ENCODE measurements at places on chromosomes 13 and 19. TPM values are rescaled to one million over a fixed set of nuclear protein-coding genes. Genes with fewer than 3 reads are reported as not detected.

GRCh38 chr19:35767288-35768081 is 7.9 kb upstream of the ARHGAP33 start:
- H3K27me3 ChIP-seq: no peaks in the 10 kb centered on the region
- DNase-seq: no peak
- H3K36me3 ChIP-seq: peaks cover 7% of the 10 kb centered on the region

- DNase-seq: no peak
- H3K4me3 ChIP-seq: no peak overlapping the region
- peaks cover 11% of the 10 kb centered on the region for H3K4me1 ChIP-seq
- H3K27me3 ChIP-seq: peaks cover 27% of the 10 kb centered on the region
Measured at GRCh38 chr19:2727640-2727944, 6.4 kb upstream of the DIRAS1 start.

The SIAH3 gene
- total RNA-seq: not detected

DNA sequence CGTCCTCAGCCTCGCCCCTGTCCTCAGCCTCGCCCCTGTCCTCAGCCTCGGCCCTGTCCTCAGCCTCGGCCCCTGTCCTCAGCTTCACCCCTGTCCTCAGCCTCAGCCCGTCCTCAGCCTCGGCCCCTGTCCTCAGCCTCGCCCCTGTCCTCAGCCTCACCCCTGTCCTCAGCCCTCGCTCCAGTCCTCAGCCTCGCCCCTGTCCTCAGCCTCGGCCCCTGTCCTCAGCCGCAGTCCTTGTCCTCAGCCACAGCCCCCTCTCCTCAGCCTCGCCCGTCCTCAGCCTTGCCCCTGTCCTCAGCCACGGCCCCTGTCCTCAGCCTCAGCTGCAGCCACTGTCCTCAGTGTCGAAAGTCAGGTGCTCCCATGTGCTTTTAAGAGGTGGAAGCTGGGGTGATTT is 10.5 kb downstream of the C13orf46 start:
- no peaks in the 10 kb centered on the region for H3K27me3 ChIP-seq
- no peak overlapping the region for H3K4me3 ChIP-seq
- no peaks in the 10 kb centered on the region for H3K4me1 ChIP-seq
- H3K27ac ChIP-seq: no peak overlapping the region

- H3K27me3 ChIP-seq: no peaks in the 10 kb centered on the region
- no peak overlapping the region for H3K27ac ChIP-seq
- no peak overlapping the region for H3K4me3 ChIP-seq
Measured at GRCh38 chr13:52879950-52880741, 31.7 kb upstream of the PCDH8 start.

GRCh38 chr19:42397263-42398166 is 7.4 kb upstream of the CNFN start:
- no peaks in the 10 kb centered on the region for H3K36me3 ChIP-seq
- H3K4me1 ChIP-seq: peaks cover 24% of the 10 kb centered on the region
- DNase-seq: no peak
- peak overlapping the region; percentile 78 for H3K27ac ChIP-seq
- peak overlapping the region; percentile 25 for H3K4me3 ChIP-seq

DNA sequence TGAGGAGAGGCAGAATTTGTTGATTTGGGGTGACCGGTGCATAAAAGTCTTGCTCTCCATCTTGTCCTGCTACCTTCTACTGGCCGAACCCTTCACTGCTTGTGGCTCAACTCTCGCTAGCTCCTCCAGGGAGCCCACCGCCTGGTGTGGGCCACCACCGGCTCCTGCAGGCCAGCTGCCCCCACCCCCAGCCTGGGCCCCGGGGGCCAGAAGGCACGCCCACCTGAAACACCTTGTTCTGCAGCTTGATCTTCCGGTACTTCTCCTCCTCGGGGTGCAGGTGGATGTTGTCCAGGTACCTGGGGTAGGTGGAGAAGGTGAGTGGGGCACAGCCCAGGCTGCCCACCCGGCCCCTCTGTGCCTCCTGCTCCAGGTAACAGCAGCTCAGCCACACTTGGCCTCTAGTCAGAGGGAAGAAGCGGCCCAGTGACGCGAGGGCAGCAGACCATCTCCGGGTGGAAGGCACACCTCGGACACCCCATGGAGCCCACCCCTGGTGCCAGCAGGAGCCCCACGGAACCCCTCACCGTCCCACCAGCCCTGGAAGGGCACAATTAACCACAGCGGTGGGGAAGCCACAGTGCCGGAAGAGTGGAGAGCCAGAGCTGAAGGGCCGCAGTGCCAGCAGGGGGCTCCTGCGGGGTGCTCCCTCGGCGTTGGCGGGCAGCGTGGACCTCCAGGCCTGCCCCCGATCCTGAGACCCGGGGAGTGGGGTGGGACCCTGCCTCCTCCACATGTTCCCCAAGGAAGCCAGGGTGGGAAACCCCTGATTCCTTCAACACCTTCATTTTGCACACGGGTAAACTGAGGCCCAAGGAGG is 10.1 kb downstream of the UBXN6 start:
- DNase-seq: no peak
- H3K27ac ChIP-seq: peak overlapping the region; percentile 63
- peaks cover 67% of the 10 kb centered on the region for H3K36me3 ChIP-seq
- H3K4me3 ChIP-seq: no peak overlapping the region

GRCh38 chr13:43232144-43232872 is 208.9 kb downstream of the DNAJC15 start:
- H3K4me1 ChIP-seq: no peaks in the 10 kb centered on the region
- H3K4me3 ChIP-seq: no peak overlapping the region
- DNase-seq: no peak
- no peaks in the 10 kb centered on the region for H3K27me3 ChIP-seq
- H3K27ac ChIP-seq: no peak overlapping the region
- H3K36me3 ChIP-seq: no peaks in the 10 kb centered on the region

DNA sequence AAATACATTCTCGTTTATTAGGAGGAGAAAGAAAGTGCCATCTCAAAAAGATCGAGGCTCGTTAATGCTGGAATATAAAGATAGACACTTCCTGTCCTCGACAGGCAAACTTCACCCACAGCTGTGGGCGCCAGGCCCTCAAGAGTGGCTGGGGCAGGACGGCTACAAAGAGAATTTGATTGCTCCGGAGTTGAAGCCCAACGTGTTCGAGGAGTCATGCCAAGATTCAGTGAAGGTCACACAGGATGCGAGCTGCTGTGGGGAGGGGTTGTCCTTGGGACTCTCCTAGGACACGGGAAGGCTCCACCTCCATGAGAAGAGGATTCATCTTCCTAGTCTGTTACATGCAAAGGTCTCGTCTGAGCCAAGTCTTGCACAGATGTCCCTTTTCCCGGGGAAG is 16.3 kb upstream of the PTPRS start:
- H3K4me1 ChIP-seq: no peaks in the 10 kb centered on the region
- H3K4me3 ChIP-seq: no peak overlapping the region

DNA sequence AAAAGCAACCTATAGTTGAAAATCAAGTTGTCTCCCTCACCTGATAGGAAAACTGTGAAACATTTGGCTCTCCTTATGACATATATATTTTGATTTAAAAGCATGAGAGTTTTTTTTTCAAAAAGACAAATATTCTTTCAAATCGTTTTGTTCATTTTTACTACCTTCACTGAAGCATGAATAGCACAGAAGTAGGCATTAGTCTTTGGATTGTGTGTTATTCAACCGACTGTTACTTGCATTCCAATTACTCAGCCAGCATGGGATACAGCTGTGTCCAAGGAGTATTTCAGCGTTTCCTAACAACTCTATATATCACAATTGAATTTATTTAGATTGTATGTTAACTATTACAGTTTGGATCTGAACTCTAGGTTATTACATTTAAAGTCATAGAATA is 135.2 kb downstream of the PCDH9 start:
- H3K27ac ChIP-seq: no peak overlapping the region
- H3K36me3 ChIP-seq: no peaks in the 10 kb centered on the region
- H3K4me1 ChIP-seq: no peaks in the 10 kb centered on the region
- no peak for DNase-seq

The NDUFS7 gene
- 99.4 TPM for total RNA-seq

DNA sequence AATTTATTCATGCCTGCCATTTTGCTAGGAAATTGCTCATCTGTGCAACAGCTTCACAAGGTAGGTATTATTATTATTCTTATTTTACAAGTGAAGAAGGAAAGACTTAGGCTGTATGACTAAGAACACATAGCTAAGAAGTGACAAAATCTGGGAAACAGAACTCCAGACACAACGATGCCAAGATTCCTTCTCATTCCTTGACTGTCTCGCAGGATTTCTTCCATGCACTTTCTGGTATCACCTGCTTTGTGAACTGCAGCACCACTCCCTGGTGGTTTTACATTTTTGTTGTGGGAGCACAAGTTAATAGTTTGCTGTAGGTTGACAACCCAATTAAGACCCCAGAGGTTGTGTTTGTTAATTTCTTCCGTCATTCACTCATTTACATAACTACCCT is 188.5 kb downstream of the LACC1 start:
- no peak for DNase-seq
- no peaks in the 10 kb centered on the region for H3K4me1 ChIP-seq
- H3K27ac ChIP-seq: no peak overlapping the region
- H3K27me3 ChIP-seq: no peaks in the 10 kb centered on the region
- no peaks in the 10 kb centered on the region for H3K36me3 ChIP-seq

- no peak overlapping the region for H3K4me3 ChIP-seq
- no peaks in the 10 kb centered on the region for H3K27me3 ChIP-seq
- no peaks in the 10 kb centered on the region for H3K4me1 ChIP-seq
- DNase-seq: no peak
- no peak overlapping the region for H3K27ac ChIP-seq
Measured at GRCh38 chr19:32130332-32130731, 215.1 kb upstream of the ZNF507 start.

DNA sequence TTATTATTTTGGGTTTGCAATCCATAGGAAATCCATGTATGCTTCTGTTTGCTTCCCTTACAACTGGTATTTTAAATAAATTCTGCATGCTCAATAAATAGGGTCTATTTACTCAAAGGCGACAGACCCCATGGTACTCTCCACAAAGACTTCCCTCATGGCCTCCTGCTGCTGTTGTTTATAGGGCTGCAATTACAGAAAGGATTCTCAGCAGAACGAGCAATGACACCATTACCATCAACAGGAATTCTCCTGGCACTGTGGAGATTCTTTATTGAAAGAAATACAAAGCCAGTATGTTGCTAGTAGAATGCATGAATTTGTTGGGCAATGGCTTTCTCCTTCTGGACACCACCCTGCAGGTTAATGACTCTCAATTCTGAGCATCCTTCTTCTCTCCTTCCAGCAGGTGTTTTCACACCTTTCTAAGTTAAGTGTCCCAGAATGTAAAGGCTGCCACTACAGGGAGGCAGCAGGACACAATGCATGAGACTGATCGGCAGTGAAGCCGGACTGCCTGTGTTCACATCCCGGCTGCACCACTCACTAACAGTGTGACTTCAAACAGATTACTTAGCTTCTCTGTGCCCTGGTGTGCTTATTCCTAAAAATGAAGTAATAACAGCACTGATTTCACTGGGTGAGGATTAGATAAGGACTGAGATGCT is 360.2 kb downstream of the DNAJC15 start:
- H3K4me1 ChIP-seq: no peaks in the 10 kb centered on the region
- no peak for DNase-seq
- no peak overlapping the region for H3K4me3 ChIP-seq

DNA sequence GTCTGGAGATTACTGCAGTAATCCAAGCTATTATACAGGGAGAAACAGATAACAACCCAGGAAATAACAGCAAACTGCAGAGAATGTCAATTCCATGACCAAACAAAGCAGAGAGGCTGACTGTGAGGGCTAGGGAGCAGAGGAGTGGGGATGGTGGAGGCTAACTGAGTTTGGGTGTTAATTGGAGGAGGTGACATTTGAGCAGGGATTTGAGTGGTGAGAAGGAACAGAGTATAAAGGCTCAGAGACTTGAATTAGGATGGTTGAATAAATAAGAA is 3.1 kb downstream of the DMAC2 start:
- H3K36me3 ChIP-seq: peaks cover 44% of the 10 kb centered on the region
- H3K27me3 ChIP-seq: no peaks in the 10 kb centered on the region
- H3K4me3 ChIP-seq: no peak overlapping the region
- no peak overlapping the region for H3K27ac ChIP-seq
- H3K4me1 ChIP-seq: peaks cover 18% of the 10 kb centered on the region
- no peak for DNase-seq

GRCh38 chr13:28412981-28413380 is 81.9 kb downstream of the FLT1 start:
- H3K27me3 ChIP-seq: no peaks in the 10 kb centered on the region
- no peaks in the 10 kb centered on the region for H3K36me3 ChIP-seq
- H3K4me3 ChIP-seq: no peak overlapping the region
- no peaks in the 10 kb centered on the region for H3K4me1 ChIP-seq

DNA sequence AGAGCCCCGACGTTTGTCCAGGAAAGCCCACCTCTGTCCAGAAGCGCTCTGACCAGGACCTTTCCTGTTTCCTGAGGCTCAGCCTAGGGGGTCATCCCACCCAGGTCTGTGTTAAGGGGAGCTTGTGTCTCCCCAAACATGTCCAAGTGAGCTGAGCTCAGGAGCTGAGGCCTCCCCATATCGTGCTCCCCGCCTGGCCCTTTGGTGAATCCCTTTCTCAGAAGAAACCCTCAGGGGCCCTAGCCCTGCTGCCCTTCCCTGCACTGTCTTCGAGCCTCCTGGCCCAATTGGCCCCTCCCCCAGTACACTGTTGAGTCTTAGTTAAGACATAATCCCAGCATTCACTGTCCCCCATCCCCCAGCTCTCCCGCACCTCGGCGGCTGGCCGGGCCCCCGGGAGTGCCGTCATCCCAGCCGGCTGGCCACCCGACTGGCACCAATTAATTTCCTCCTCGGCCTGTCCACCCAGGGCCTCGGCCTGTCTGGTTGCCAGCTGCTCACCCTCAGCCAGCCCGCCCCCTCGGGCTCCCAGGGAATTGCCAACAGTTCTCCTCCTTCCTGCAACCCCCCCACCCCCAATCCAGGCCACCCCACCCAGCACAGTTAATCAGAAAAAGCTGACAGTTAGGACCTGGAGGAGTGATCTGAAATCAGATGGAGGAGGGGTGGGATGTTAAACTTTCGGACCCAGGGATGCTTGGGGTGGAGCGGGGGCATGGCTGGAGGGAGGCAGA is 13.6 kb downstream of the IER2 start:
- H3K36me3 ChIP-seq: no peaks in the 10 kb centered on the region
- peak overlapping the region; percentile 47 for H3K4me3 ChIP-seq
- peaks cover 34% of the 10 kb centered on the region for H3K4me1 ChIP-seq
- no peaks in the 10 kb centered on the region for H3K27me3 ChIP-seq

DNA sequence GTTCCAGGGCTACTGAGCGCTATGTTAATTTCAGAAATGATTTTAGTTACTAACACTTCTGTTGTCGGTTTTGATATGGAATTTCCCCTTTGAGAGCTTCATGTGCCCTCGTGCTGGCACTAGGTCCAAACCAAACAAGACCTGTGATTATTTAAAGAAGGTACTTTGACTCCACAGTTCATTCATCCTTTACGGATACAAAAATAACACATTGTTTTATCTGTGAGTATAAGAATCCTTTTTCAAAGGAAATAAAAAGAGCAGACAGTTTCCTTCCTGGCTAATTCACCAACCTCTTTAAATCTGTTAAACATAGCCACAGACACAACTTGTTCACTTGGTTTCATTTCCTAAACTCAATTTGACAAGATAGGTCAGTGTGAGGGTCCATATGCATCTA is 141.2 kb downstream of the FLT1 start:
- DNase-seq: no peak
- H3K4me1 ChIP-seq: no peaks in the 10 kb centered on the region
- no peak overlapping the region for H3K4me3 ChIP-seq

The ZFP28 gene
- total RNA-seq: 10.0 TPM

The S1PR4 gene
- 0.33 TPM for total RNA-seq

The ZNF442 gene
- total RNA-seq: 2.9 TPM

The ZNF431 gene
- 6.4 TPM for total RNA-seq

The ZIK1 gene
- total RNA-seq: 10.5 TPM

The GIPR gene
- not detected for total RNA-seq

- no peaks in the 10 kb centered on the region for H3K27me3 ChIP-seq
- H3K36me3 ChIP-seq: no peaks in the 10 kb centered on the region
- DNase-seq: no peak
- H3K4me3 ChIP-seq: peak overlapping the region; percentile 5
- H3K27ac ChIP-seq: peak overlapping the region; percentile 30
Measured at GRCh38 chr13:48410199-48410598, 2.7 kb downstream of the LPAR6 start.

Data from sigmoid colon (tissue), 7 donors.